ENCODE measurements at places on chromosomes 16 and 17.

GRCh38 chr16:86251682-86252081 is 258.6 kb upstream of the FOXF1 start:
- DNase-seq = no peak

DNA sequence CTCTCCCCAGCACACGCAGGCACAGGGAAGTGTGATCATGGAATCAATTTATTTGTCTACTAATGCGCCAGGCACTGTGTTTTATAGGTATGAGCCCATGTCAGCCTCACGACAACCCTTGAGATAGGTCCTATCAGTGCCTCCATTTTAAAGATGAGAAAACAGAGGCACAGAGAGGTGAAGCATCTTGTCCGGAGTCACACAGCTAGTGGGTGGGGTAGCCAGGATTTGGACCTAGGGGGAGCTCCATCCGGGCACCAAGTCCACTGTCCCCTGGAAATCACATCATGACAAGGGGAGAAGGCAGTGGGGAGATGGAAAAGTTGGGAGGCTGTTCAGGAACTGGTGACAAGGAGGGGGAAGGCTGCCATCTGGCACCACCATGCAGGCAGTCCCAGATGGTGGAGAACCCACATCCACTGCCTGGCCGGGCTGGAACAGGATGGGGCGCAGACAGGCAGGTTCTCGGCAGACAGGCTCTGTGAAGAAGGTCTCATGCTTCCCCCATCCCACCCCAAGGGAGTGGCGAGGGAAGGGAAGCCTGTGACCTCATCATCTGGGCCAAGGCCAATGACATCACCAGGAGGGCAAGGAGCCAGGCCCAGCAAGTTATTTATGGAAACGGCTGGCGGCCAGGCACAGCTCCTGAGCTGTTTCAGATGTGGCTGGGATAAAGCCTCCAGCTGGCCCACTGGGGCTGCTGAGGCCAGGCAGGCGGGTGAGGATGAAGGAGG is 126.0 kb upstream of the SDK2 start:
- no peak for DNase-seq

- DNase-seq = no peak
These were observed 19.9 kb upstream of the UBE2G1 start for GRCh38 chr17:4386406-4386805.

DNA sequence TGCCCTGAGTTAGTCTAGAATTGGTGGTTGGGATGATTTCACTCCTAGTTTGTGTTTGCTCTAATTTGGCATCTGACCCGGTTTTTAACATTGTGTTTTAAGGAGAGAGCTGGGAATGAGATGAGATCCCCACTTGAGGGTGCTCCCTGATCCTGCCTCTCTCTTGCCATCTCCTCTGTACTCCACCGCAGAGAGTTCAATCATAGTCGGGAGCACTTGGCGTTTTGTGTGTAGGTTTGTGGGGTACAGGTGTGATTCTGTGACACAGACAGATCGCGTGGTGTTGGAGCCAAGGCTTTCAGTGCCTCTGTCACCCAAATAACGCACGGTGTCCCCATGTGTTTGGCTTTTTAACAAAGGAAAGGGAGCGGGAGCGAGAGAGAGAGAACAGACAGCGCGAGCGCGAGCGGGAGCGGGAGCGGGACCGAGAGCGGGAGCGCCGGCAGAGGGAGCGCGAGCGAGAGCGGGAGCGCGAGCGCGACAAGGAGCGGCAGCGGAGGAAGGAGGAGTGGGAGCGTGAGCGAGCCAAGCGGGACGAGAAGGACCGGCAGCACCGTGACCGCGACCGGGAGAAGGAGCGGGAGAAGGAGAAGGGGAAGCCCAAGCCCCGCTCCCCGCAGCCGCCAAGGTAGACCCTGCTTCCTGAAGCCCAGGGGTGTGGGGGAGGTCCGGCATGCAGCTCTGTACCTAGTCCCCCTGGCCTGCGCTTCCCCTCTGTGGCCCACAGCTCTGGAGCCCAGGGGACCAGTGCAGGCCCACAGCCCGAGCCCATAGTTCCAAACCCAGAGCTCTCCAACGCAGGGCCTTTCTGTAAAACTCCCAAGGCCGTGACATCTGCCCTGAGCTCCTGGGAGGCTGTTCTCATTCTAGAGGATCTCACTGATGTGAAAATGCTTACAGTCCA is 27.2 kb upstream of the IL17C start:
- DNase-seq = no peak

DNA sequence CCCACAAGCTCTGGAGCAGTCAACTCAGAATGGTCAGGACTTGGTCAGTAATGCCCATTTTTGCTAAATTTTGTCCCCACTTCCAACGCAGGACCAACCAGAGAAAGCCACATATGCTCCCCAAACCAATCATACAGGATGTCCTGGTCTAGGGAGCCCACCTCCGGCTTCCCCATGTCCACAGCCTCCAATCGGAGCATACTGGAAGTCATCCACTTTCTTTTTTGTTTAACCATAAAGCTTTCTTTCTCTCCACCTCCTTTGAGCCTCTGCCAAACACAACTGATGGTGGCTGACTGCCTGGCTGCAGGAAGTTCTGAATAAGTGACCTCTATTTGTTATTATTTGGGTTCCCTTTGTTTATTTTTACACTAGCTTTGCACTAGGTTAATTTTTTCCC is 549.1 kb downstream of the WWOX start:
- no peak for DNase-seq

DNA sequence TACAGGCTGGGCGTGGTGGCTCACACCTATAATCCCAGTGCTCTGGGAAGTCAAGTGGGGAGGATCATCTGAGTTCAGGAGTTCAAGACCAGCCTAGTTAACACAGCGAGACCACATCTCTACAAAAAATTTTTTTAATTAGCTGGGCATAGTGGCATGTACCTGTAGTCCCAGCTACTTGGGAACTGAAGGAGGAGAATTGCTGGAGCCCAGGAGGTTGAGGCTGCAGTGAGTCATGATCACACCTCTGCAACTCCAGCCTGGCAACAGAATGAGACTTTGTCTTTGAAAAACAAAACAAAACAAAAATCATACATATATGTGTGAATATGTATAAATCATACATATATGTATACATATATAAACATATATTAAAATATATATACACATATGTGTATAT is 54.1 kb upstream of the MARCHF10 start:
- DNase-seq = no peak

DNA sequence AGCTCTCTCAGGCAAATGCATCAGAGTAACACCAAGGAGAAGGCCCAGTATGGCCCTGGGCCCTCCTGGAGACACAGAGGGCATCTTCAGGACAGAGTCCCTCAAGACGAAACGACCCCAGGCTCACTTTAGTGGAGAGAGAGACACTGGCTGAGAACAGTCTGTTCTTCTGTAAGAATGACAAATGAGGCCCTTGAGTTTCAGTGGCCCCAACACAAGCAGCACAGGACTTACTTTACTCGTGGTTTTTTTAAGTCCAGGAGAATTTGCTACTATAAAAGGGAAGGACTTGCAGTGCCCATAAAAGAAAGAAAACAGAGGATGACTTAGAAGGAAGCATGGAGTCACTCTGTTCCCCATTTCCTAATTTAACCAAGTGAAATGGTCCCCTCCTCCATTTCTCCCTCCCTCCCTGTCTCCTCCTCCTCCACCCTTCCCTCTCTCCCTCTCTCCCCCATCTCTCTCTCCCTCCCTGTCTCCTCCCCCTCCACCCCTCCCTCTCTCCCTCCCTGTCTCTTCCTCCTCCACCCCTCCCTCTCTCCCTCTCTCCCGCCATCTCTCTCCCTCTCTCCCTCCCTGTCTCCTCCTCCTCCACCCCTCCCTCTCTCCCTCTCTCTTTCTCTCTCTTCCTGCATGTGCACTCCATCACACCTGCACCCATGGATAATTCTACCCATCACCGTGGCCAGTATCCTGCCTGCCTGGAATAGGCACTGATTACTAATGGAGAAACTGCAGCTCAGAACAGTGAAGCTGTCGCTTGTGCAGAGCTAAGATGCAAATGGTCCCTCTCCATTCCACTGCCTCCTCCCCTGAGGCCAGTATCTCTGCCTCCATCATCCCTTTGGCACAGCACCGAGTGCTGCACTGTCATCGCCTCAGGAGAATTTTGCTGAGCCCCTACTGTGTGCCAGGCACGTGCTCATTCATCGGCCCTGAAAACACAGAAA is 47.3 kb upstream of the RBFOX3 start:
- no peak for DNase-seq

DNA sequence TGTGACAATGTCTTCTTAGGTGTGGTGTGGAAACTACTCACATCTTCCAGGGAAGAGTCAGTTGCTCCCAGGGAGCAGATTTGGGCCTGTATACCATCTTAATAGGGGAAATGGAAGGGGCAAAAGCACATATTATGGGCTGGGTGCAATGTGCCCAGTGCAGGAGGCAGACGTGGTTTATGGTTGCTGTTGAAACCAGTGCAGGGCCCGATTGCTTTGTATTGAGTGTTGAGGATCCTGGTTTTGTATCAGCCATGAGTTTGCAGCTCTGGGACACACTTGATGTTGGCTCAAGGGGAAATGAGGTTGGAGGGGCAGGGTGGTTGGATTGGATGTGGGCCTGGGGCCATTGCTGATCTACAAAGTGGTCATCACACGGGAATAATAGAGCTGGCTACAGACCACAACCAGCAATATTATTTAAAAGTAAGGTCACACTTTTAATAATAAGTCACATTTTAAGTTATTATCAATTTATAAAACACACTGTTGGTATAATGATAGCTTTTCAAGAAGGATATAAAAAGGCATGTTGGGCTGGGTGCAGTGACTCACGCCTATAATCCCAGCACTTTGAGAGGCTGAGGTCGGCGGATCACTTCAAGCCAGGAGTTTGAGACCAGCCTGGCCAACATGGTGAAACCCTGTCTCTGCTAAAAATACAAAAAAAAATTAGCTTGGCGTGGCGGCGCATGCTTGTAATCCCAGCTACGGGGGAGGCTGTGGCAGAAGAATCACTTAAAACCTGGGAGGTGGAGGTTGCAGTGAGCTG is 302.4 kb downstream of the SEC14L1 start:
- DNase-seq = no peak

DNA sequence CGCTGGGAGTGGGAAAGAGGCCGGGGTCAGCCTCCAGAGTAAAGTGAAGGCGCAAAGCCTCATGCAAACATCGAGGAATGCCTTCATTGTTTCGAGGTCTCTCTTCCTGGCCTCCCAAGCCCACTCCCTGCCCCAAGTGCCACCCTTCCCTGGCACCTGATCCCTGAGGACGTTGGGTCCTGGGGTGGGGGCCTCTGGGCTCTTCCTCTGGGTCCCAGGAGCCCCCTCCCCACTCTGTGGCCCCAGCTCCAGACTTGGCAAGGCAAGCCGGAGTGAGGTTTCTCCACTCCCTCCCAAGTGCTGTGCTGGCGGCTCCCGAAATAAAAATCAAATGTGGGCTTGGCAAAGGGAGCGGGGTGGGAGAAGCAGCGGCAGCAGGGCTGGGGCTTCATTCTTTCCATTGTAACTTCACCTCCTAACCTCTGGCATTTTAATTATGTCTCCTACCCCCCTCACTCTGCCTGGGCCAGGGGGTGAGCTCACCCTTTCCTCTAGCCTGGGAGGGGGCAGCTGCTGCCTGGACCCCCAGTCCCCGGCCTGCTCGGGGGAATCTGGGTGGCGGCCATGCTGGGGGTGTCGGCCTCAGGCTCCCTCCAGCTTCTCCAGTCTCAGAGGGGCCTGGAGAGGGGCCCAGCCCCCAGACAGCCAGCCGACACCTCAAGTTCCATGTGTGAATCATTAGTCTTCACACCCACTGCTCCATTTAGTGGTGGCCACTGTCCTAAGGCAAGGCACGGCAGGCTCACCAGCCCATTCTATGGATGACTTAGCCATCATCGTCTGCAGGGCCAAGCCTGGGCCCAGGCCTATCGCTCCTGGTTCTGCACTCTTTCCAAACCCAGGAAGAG is 14.6 kb upstream of the TMEM92 start:
- DNase-seq = no peak

DNA sequence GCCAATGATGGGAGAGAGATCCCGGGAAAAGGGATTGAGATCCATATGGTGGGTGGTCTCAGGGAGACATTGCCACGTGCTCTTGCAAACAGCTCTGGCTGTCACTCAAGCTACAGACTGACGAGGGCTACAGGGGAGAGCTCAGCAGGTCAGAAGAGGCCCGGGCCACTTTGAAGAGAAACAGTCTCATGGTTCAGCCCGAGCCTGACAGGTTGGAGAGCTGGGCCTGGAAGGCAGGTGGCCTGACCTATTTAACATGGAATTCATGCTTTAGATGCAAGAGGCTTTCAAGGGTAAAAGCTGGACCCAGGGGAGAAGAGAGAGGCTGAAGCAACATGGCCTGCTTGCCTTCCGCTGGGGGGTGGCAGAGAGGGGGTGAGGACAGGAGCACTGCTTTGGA is 81.0 kb upstream of the BRD7 start:
- DNase-seq = no peak

- DNase-seq = no peak
These were observed 1452.7 kb upstream of the CDH8 start for GRCh38 chr16:63488955-63489354.

DNA sequence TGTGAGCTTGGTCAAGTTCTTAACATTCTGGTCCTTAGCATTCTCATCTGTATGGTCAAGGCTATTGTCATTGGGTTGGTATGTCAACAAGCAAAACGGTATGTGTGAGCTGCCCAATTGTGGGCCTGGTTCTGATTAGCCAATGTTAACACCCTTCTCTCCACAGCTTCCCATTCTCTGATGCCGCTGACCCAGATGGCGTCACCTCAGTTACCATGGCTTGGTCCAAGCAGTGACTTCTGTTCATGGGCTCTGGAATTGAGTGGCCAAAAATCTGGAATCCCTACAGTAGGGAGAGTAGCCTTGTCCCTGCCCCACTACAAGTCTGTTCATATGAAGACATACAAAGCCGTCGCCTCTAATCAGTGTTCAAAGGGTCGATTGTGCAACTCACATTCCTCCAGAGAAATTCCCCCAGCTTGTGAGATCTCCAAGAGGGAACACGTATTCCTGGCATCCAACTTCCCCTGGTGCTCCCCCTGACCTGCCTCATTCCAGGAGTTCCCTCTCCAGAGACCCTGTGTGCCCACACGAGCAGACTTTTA is 15.8 kb downstream of the TMEM98 start:
- no peak for DNase-seq

DNA sequence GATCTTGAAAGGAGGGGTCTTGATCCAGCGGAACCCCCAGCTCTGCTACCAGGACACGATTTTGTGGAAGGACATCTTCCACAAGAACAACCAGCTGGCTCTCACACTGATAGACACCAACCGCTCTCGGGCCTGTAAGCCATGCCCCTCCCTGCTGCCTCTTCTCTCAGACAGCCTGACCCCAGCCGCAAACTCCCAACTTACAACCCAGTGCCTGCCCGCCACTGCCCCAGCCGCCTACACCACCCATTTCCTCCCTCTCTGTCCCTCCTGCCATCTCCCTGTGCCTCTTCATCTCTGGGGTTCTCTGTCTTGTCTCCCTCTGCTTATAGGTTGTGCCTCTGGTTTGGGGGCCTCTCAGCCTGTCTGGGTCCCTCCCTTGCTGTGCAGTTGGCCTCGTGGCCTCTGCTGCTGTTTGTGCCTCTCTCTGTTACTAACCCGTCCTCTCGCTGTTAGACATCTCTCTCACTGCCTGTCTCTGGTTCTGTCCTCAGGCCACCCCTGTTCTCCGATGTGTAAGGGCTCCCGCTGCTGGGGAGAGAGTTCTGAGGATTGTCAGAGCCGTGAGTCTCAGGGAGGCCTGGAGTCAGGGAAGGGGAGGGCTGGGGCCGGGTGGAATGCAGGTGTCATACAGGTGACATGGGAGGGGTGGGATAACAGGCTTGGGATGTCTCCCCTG is 9.6 kb downstream of the ERBB2 start:
- DNase-seq = no peak

GRCh38 chr16:85948616-85949265 is 49.8 kb downstream of the IRF8 start:
- DNase-seq = no peak
